A549 treated with Hydrocortisone at 1 μM for 4 hours (cell line): ENCODE measurements at places on chromosomes 6 and 20. TPM values are rescaled to one million over a fixed set of nuclear protein-coding genes. Genes with fewer than 3 reads are reported as not detected.

MRPS18B gene
- 70.3 to 111 TPM (median 75.3 TPM) in 5 replicates for total RNA-seq

VGLL2 gene
- not detected in 5 replicates for total RNA-seq

HLA-F gene
- 3.6 to 4.4 TPM (median 4.2 TPM) in 5 replicates for total RNA-seq

HLA-DQB2 gene
- total RNA-seq = not detected in 5 replicates

GRIK2 gene
- total RNA-seq = 0.29 to 0.47 TPM (median 0.36 TPM) in 5 replicates

PDE10A gene
- total RNA-seq = 22.9 to 29.3 TPM (median 26.3 TPM) in 5 replicates

EFCAB8 gene
- total RNA-seq = not detected in 5 replicates

C6orf163 gene
- 0.07 to 0.28 TPM (median 0.14 TPM) in 5 replicates for total RNA-seq

PDYN gene
- not detected in 5 replicates for total RNA-seq

TUBE1 gene
- total RNA-seq = 5.6 to 7.3 TPM (median 6.9 TPM) in 5 replicates

NKAIN4 gene
- total RNA-seq = 4.3 to 6.9 TPM (median 5.0 TPM) in 5 replicates

RBM24 gene
- total RNA-seq = 6.1 to 7.7 TPM (median 6.4 TPM) in 5 replicates

COL20A1 gene
- 0.38 to 0.93 TPM (median 0.71 TPM) in 5 replicates for total RNA-seq

ADGRG6 gene
- total RNA-seq = 43.1 to 79.0 TPM (median 64.0 TPM) in 5 replicates

SLC18B1 gene
- 4.1 to 5.8 TPM (median 4.6 TPM) in 5 replicates for total RNA-seq

WASF1 gene
- total RNA-seq = 8.2 to 11.9 TPM (median 10.5 TPM) in 5 replicates

RANBP9 gene
- total RNA-seq = 10.3 to 14.5 TPM (median 12.7 TPM) in 5 replicates

EYA4 gene
- 8.0 to 11.6 TPM (median 9.4 TPM) in 5 replicates for total RNA-seq

PKHD1 gene
- total RNA-seq = not detected in 5 replicates

SLC29A1 gene
- 45.4 to 50.3 TPM (median 49.5 TPM) in 5 replicates for total RNA-seq

POLH gene
- 7.6 to 11.6 TPM (median 10.3 TPM) in 5 replicates for total RNA-seq

CFAP206 gene
- total RNA-seq = 0.06 to 0.79 TPM (median 0.47 TPM) in 5 replicates

COL21A1 gene
- 0.55 to 2.3 TPM (median 0.77 TPM) in 5 replicates for total RNA-seq

PBOV1 gene
- not detected in 5 replicates for total RNA-seq

TMEM244 gene
- not detected in 5 replicates for total RNA-seq

HLA-DPB1 gene
- total RNA-seq = 0.05 TPM in 1 of 5 replicates, not detected in the others

ID4 gene
- total RNA-seq = 0.63 to 1.3 TPM (median 0.86 TPM) in 5 replicates

C20orf144 gene
- 0.05 to 0.13 TPM (median 0.08 TPM) in 5 replicates for total RNA-seq

KIAA0408 gene
- total RNA-seq = 5.3 to 7.5 TPM (median 5.6 TPM) in 5 replicates

TRAPPC3L gene
- total RNA-seq = not detected in 5 replicates

FUT9 gene
- not detected in 5 replicates for total RNA-seq

SYNDIG1 gene
- total RNA-seq = 1.2 to 2.0 TPM (median 1.8 TPM) in 5 replicates

HLA-DRA gene
- not detected in 5 replicates for total RNA-seq

MUC21 gene
- 0.02 TPM in 1 of 5 replicates, not detected in the others for total RNA-seq

REM1 gene
- total RNA-seq = 0.67 to 0.99 TPM (median 0.78 TPM) in 5 replicates

HLA-DMB gene
- total RNA-seq = 1.4 to 2.2 TPM (median 1.7 TPM) in 5 replicates

SAMD3 gene
- total RNA-seq = not detected in 5 replicates
